ENCODE measurements at places on chromosomes 13 and 19.

DNA sequence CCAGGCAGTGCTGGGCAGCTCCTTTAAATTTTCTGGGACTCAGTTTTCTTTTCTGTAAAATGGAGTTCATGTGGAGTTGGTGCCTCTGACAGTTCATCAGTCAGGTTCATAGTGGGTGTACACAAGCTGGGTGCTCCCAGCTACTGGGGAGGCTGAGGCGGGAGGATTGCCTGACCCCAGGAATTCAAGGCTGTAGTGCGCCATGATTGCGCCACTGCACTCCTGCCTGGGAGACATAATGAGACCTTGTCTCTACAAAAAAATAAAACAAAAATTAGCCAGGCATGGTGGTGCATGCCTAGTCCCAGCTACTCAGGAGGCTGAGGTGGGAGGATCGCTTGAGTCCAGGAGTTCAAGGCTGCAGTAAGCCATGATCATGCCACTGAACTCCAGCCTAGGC lies 21.1 kb downstream of the IQCN start:
- no peaks in the 10 kb centered on the region for H3K36me3 ChIP-seq
- no peak for DNase-seq
- no peak overlapping the region for H3K27ac ChIP-seq

GRCh38 chr19:57887195-57887941 lies 1.5 kb downstream of the ZNF814 start:
- H3K4me1 ChIP-seq: peaks cover 26% of the 10 kb centered on the region
- peak; percentile 59 for DNase-seq
- H3K4me3 ChIP-seq: no peak overlapping the region
- H3K36me3 ChIP-seq: peaks cover 8% of the 10 kb centered on the region

DNA sequence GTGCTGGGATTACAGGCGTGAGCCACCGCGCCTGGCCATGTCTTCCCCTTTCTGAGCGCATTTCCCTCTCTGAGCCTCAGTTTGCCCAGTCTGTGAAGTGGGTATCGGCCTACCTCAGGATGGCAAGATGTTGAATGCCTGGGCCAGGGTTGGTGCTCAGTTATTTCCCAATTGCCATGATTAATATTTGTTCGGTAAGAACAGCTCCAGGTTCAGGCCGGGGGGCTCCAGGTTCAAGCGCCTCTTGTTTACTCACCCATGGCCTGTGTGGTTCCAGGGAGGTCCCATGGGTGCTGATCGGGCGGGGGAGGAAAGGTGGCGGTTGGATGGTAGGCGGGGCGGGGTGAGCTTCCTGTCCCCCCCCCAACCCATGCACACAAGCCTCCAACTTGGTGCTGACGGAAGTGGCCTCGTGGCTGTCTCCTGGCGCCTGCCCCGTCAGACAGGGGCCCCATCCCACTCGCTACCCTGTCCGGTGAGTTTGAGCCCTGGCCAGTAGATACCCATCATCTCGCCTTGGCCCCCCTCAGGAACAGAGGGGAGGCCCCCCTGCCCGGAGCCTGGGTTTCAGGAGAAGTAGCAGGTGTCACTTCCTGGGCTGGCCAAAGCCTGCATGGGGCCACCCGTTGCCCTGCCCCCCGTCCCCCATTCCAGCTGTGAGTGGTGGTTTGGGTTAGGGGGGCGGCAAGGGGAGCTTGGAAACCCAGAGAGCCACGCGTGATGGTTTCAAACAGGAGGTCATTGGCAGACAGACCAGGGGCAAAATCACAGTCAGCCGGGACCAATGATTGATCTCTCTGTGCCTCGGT lies at the start of gene FCHO1:
Gene FCHO1 (plus strand): TSS at position 375 of the 809 bp plus-strand sequence. CDS start 3,688 bp downstream, outside the sequence.
- H3K4me1 ChIP-seq: peaks cover 5% of the 10 kb centered on the region
- no peak within 1 kb of the TSS for H3K27ac ChIP-seq
- no peaks in the 10 kb centered on the region for H3K27me3 ChIP-seq
- no peak for DNase-seq
- H3K4me3 ChIP-seq: no peak within 1 kb of the TSS

- H3K36me3 ChIP-seq: peaks cover 7% of the 10 kb centered on the region
- no peaks in the 10 kb centered on the region for H3K27me3 ChIP-seq
- peak overlapping the region; percentile 98 for H3K27ac ChIP-seq
- DNase-seq: peak; percentile 20
- H3K4me3 ChIP-seq: no peak overlapping the region
These were observed 17.3 kb downstream of the PARP4 start for GRCh38 chr13:24495151-24495729.

DNA sequence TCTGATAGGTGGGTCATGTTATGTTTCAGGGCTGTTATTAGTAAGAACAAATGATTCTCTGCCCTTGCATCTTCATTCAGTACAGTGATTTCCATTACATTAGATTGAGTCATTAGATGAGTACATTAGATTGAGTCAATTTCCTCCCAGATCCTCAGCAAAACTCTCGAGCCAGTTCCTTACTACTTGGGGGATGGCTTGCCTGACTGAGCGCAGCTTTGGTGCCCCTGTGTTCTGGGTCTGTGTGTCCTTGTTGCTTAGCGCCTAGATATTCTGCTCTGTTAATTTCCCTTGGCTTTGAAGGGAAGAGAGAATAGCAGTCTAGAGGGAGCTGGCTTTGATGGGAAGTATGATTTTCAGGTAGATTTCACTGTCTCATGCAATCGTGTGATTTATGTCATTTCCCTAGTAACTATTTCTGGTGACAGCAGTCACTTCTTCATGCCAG lies 19.1 kb upstream of the SCEL start:
- DNase-seq: no peak
- H3K4me3 ChIP-seq: no peak overlapping the region
- no peaks in the 10 kb centered on the region for H3K4me1 ChIP-seq

DNA sequence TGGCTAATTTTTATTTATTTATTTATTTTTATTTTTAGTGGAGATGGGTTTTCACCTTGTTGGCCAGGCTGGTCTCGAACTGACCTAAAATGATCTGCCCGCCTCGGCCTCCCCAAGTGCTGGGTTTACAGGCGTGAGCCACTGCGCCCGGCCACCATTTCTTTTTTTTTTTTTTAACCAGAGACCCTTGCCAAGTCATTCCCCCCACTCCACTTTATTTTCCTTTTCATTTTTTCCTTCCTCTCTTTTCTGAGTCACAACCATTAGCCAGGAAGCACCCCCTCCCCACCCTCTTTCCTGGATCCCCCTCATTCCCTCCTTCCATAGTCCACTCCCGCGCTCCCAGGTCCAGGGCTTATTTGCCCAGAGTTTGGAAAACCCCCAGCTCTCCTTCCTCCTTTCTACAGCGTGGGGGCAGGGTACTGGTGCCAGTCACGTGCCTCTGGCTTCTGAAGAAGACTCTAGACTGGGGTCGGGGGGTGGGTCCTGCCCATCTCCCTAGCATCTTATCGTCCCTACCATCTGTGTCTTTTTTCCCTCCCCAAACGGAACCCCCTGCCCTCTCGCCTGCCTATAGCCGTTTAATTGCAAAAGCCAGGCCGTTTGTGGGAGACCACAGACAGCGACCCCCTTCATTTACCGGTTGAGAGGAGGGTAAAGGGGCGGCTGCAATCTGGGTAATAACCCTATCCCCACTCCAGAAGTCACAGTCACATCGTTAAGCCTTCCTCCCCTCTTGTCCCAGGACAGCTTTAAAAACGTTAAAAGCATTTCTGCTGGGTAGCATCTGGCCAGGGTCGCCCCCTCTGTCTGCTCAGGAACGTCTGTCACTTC lies 1.1 kb upstream of the CALR start:
- no peak for DNase-seq
- no peak overlapping the region for H3K27ac ChIP-seq

GRCh38 chr13:93398167-93399035 lies 171.8 kb downstream of the GPC6 start:
- no peak overlapping the region for H3K27ac ChIP-seq
- DNase-seq: no peak
- H3K4me1 ChIP-seq: no peaks in the 10 kb centered on the region
- H3K4me3 ChIP-seq: no peak overlapping the region
- H3K27me3 ChIP-seq: no peaks in the 10 kb centered on the region
- H3K36me3 ChIP-seq: no peaks in the 10 kb centered on the region

DNA sequence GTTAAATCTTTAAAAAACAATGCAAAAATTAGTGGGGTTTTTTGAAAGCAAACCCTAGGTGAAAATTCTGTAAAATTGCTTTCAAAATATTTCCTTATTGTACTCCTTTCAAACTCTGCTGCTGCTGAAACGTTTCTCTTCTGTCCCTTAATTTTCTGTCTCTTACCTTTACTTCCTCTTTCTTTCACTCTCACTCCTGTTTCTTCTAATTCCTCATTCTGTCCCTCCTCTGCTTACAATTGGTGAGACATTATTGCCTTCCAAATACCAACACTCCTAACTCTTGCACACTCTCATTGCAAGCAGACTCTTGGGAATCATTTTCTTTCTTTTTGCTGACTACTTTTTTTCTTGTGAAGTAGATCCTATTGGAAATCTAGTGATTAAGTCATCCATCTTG lies 685.6 kb upstream of the SLITRK1 start:
- H3K27me3 ChIP-seq: no peaks in the 10 kb centered on the region
- no peak for DNase-seq
- H3K4me1 ChIP-seq: no peaks in the 10 kb centered on the region
- H3K27ac ChIP-seq: no peak overlapping the region

GRCh38 chr19:45715139-45715538 lies 15.6 kb downstream of the FBXO46 start:
- peaks cover 30% of the 10 kb centered on the region for H3K36me3 ChIP-seq
- peaks cover 11% of the 10 kb centered on the region for H3K4me1 ChIP-seq
- H3K27me3 ChIP-seq: no peaks in the 10 kb centered on the region
- no peak overlapping the region for H3K27ac ChIP-seq
- no peak for DNase-seq

DNA sequence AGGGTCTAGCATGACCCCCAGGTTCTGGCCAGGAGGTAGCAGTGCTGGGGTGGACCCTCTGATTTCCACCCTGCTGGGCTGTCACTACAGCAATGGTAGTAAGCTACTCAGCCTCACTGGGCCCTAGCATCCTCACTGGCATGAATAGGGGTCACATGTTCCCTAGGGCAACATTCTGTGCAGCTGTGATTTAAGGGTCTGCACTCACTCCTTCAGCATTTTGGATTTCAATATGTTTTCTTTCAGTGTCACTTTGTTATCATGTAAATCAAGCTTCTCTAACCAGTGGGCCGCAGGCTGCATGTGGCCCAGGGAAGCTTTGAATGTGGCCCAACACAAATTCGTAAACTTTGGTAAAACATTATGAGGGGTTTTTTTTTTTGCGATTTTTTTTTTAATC lies 57.8 kb downstream of the SPATA13 start:
- no peaks in the 10 kb centered on the region for H3K36me3 ChIP-seq
- H3K27me3 ChIP-seq: no peaks in the 10 kb centered on the region
- DNase-seq: no peak
- H3K27ac ChIP-seq: no peak overlapping the region
- no peaks in the 10 kb centered on the region for H3K4me1 ChIP-seq

DNA sequence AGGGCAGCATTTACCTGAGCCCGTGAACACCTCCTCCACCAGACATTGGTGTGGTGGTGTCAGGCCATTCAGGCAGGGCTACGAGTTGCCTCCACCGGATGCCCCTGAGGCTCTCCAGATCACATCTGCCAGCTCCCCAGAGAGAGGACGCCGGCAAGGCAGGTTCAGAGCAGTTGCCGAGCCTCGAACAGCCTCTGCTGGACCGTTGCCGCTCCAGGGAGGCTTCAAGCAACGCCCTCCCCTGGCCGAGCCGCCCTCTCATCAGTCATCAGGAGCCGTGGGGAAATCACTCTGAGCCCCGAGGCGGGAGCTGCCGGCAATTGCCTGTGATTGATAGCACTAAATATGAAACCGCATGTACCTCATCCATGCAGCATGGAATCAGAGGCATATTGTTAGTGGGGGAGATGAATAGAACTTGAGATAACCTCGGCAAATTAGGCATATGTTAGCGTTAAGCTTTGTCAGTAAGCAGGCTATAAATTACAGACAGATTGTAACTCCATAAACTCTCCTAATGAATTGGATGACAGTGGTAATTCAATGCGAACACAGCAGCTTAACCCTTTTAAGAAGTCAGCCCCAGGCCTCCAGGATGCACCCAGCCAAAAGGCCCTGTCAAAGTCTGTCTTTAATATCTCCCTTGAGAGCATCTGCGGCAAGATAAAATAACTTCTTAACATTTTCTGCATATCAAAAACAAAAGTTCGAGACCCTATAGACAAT lies 29.8 kb upstream of the SPACA7 start:
- H3K4me3 ChIP-seq: no peak overlapping the region
- no peaks in the 10 kb centered on the region for H3K36me3 ChIP-seq
- H3K27me3 ChIP-seq: no peaks in the 10 kb centered on the region
- H3K27ac ChIP-seq: no peak overlapping the region

GRCh38 chr19:13150187-13150930 lies at the start of the genes IER2 and STX10:
TSS of gene IER2 (plus strand) at chr19:13150411. CDS start at chr19:13153187, 2,776 bp downstream.
TSS of gene STX10 (minus strand) at chr19:13150375. CDS start at chr19:13150173, 202 bp downstream.
- H3K4me1 ChIP-seq: peaks cover 4% of the 10 kb centered on the region
- H3K27me3 ChIP-seq: no peaks in the 10 kb centered on the region
- peak within 1 kb of the TSS; percentile 73 for H3K27ac ChIP-seq
- H3K36me3 ChIP-seq: peaks cover 1% of the 10 kb centered on the region
- peak; percentile 98 for DNase-seq

- H3K27ac ChIP-seq: no peak overlapping the region
- peaks cover 25% of the 10 kb centered on the region for H3K4me1 ChIP-seq
- H3K27me3 ChIP-seq: peaks cover 9% of the 10 kb centered on the region
- no peak for DNase-seq
- no peak overlapping the region for H3K4me3 ChIP-seq
These were observed 5.0 kb upstream of the EML2 start for GRCh38 chr19:45643927-45644771.

- no peak overlapping the region for H3K4me3 ChIP-seq
- H3K27me3 ChIP-seq: no peaks in the 10 kb centered on the region
- H3K27ac ChIP-seq: no peak overlapping the region
- H3K36me3 ChIP-seq: no peaks in the 10 kb centered on the region
These were observed 27.9 kb downstream of the POP4 start for GRCh38 chr19:29634002-29634401.

DNA sequence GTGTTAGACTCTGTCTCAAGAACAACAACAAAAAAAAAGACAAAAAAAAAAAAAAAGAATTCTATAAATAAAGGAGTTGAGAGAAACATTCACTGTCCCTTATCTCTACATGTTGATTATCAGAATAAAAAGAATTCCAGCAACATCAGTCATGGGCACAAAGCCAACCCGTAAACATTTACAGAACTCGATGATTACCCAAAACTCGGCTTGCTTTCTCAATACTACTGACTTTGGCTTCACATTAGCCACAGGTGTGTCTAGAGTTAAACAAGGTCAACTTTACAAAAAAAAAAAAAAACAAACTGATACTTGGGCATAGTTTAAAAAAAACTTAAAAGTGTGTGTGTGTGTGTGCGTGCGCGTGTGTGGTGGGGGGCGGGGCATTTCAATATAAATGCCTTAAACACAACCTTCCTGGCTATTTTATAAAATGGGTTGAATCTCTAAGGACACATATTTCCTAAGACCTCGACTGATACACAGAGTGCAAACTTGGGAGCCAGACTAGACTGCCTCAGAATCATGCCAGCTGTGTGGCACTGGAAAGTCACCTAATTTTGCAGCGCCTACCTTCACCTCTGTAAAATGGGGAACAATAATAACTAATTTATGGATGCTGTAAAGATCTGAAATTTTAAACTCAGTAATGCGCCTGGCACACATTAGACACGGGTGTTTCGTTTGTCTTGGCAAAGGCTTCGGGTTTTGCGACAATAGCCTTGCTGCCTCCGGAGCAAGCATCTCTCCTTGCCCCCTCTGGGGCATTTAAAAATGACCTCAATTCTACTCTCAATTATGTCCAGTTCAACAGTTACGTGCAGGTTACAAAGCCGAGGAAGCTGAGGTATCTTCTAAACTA lies 922 bp downstream of the EBPL start:
- peaks cover 1% of the 10 kb centered on the region for H3K36me3 ChIP-seq
- peak overlapping the region; percentile 77 for H3K4me3 ChIP-seq
- peaks cover 3% of the 10 kb centered on the region for H3K4me1 ChIP-seq
- no peaks in the 10 kb centered on the region for H3K27me3 ChIP-seq

- no peaks in the 10 kb centered on the region for H3K36me3 ChIP-seq
- no peaks in the 10 kb centered on the region for H3K27me3 ChIP-seq
These were observed 401.2 kb downstream of the SPRY2 start for GRCh38 chr13:79939689-79940088.
